Hepatic stellate cell (primary cell): ENCODE measurements at places on chromosomes 11 and 22.

DNA sequence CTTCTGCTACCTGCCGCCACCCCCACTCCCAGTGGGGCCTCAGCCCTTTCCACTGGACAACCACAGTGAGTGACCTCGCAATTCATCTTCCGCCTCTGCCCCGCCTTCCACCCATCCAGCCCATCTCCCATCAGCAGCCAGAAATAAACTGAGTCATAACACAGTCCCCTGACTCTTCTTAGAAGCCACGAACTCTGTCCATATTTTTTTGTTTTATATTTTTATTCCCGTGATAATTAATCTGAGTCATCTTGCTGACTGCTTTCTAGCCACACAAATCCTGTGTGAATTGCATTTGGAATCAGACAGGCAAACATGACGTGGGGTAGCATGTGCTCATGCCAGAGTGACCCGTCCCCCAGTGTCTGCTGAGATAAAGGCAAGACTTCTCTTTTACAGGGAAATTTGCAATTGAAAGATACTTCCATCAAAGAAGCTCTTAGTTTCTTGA, 7.0 kb downstream of the FADD start:
- peak; percentile 70 for DNase-seq

GRCh38 chr11:124409906-124410305, 11.1 kb upstream of the OR8B3 start:
- no peak for DNase-seq

DNA sequence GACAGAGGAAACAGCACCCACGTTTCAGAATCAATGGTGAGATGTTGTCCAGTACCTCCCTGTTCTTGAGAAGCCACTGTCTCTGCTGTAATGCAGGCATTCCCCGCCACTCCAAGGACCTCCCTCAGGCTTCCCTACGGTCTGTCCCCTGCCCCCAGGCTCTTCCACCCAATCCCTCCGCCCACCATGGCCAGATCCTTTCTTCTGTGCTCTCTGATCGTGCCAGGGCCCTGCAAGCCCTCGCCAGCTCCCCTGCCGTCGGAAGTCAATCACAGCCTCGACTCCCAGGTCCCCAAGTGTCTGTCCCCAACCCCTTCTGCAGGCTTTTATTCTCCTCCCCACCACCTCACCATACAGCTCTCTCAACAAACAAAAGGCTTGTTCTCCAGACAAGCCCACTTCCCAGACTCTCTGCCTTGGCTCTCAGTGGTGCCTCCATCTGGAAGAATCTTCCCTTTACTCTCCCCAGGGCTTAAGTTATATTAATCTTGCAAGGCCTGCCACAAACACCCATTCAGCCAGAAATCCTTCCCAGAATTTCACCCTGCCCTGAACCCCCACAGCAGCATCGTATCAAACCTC, 13.7 kb downstream of the SCN4B start:
- DNase-seq, result no peak

GRCh38 chr22:32676191-32676590, 125.3 kb upstream of the TIMP3 start:
- no peak for DNase-seq
